ENCODE measurements at places on chromosomes 3 and 15. TPM values are rescaled to one million over a fixed set of nuclear protein-coding genes. Genes with fewer than 3 reads are reported as not detected.

GRCh38 chr15:76360416-76360815 lies 23.8 kb downstream of the ISL2 start:
- no peaks in the 10 kb centered on the region for H3K36me3 ChIP-seq
- no peaks in the 10 kb centered on the region for H3K27me3 ChIP-seq
- H3K4me1 ChIP-seq: no peaks in the 10 kb centered on the region
- H3K4me3 ChIP-seq: no peak overlapping the region
- DNase-seq: no peak
- no peak overlapping the region for H3K27ac ChIP-seq

DNA sequence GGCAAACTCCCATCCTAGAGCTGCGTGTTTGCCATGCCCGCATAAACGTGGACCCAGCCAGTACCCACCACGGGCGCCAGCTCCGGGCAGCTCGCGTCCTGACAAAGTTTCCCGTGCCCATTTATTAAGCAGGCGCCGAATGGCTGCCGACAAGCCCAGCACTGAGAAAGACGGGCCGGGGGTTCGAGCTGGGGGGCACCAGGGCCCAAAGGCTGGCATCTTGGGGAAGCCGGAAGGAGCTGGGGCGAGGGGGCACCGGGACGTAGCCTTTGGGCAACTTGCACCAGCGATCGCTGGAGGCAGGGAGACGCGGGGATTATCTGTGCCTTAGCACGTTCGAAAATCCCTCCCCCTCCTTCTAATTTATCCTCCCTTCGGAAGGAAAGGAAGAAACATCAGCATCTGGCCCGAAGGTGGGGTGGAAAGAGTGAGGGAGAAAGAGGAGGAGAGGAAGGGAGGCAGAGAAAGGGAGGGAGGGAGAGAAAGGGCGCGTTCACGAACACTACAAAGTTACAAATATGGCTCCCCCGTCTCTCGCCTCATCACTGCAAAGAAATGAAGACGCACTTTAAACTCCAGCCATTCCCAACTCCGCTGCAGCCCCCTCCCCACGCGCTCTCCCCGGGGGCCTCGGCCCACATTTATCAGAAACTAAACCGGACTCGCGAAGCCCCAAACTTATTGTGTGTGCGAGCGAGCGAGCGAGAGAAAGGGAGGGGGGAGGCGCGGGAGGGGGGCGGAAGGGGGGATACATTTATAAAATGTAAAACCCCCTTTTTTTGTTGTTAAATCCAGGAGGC lies 1.0 kb downstream of the ANP32A start:
- no peak for DNase-seq
- no peaks in the 10 kb centered on the region for H3K36me3 ChIP-seq
- H3K27me3 ChIP-seq: no peaks in the 10 kb centered on the region
- H3K4me3 ChIP-seq: peak overlapping the region; percentile 94
- H3K27ac ChIP-seq: peak overlapping the region; percentile 98
- peaks cover 31% of the 10 kb centered on the region for H3K4me1 ChIP-seq

- no peak for DNase-seq
- no peak overlapping the region for H3K27ac ChIP-seq
- H3K27me3 ChIP-seq: no peaks in the 10 kb centered on the region
Observed at GRCh38 chr3:183498634-183499033, 56.9 kb downstream of the KLHL6 start.

Gene SLC2A2
- not detected for total RNA-seq

DNA sequence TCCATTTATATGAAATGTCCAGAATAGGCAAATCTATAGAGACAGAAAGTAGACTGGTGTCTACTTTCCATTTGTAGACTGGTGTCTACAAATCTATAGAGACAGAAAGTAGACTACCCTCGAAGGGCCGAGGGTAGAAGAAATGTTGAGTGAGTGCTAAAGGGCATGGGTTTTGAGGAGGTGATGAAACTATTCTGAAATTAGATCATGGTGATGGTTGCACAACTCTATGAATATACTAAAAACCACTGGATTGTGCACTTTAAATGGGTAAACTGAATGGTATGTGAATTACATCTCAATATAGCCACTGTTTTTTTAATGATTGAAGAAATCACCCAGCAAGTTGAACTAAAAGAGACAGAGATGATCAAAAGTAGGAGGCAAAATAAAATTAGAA lies 27.9 kb downstream of the TP53BP1 start:
- no peaks in the 10 kb centered on the region for H3K27me3 ChIP-seq
- H3K36me3 ChIP-seq: no peaks in the 10 kb centered on the region
- no peak for DNase-seq
- H3K4me1 ChIP-seq: no peaks in the 10 kb centered on the region
- H3K27ac ChIP-seq: no peak overlapping the region
